ENCODE measurements at places on chromosomes 11 and 22.

- DNase-seq, result no peak
These were observed 54.1 kb downstream of the LIF start for GRCh38 chr22:30192427-30192826.

GRCh38 chr11:9176550-9176949, 85.2 kb upstream of the SCUBE2 start:
- no peak for DNase-seq

GRCh38 chr11:35711173-35711910, 48.8 kb downstream of the TRIM44 start:
- DNase-seq, result no peak

- no peak for DNase-seq
These were observed 56.3 kb upstream of the SLC5A12 start for GRCh38 chr11:26778000-26778757.

- no peak for DNase-seq
These were observed 748.1 kb downstream of the KCNA4 start for GRCh38 chr11:29268733-29269132.

GRCh38 chr22:39308614-39309363, 10.6 kb downstream of the RPL3 start:
- no peak for DNase-seq
